Neural crest cell (in vitro differentiated cells): ENCODE measurements at places on chromosomes 16 and 17. TPM values are rescaled to one million over a fixed set of nuclear protein-coding genes. Genes with fewer than 3 reads are reported as not detected.
A peak's percentile ranks its signal among the peaks of the same experiment; 100 is the strongest.

- DNase-seq = no peak
These were observed 17.7 kb upstream of the CBFA2T3 start for GRCh38 chr16:88994695-88995094.

DNA sequence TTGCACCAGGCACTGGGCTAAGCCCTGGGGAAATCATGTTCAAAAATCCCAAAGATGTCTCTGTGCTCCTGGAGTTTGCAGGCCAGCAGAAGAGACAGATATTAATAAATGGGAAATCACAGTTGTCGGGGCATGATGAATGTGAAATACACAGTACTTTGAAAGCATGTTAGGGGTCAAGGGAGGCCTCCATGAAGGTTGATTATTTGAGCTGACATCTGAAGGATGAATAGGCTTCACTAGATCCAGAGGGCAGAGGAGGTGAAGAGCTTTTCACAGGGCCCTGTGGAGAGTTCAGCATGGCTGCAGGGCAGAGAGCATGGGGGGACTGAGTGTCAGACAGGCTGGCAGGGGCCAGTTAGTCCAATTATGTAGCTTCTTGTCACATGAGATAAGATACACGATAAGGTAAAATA, 2.6 kb downstream of the ANKRD40CL start:
- no peak for DNase-seq

GRCh38 chr17:6427279-6427781, 7.6 kb downstream of the AIPL1 start:
- DNase-seq = no peak

DNA sequence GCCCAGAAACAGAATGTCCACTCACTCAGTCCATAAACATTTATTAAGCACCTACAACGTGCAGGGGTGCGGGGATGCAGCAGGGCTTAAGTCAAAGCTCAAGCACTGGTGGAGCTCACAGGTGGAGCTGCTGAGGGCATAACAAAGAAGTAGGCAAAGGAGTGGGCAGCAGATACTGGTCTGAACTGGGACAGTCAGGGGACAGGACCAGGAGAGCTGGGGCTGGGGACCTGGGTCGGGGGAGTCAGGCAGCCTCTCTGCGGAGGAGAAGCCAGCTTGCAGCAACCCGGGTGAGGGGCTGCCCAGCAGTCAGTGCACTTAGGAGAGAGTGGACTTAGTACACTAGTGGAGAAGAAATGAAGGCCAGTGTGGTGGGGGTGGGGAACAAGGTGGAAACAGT, 10.0 kb upstream of the TNFRSF13B start:
- no peak for DNase-seq

DNA sequence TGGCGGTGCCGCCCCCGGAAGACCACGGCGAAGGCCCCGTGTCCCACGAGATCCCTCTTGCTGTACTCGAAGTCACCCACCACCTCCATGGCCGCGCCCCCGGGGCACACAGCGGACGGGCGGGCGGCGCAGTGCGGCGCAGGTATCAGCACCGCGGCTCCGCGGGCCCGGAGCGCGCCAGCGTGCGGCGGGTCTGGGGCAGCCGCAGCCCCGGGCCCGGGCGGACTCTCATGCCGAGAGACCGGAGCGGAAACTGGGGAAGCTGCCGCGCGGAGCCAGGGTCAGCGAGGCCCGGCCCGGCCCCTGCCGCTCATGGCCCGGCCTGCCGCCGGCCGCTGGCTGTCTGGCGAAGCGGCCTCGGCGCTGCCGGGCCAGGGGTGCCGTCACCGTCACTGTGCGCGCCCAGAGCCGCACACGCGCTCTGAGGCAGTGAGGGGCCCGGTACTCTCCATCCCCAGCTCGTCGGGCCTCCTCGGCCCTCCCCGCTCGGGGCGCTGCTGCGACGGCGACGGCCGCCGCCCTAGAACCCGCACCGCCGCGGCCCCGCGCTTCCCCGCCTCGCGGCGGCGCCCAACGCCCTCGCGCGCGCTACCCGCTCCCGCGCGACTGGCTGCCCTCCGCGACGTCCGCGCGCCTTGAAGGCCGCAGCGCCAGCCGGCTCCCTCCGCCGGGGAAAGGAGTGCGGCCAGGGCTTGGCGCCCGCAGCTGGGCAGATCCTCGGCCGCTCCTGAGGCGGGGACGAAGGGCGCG, at the start of gene ULK2:
Gene ULK2 (minus strand): TSS at position 608 of the 750 bp plus-strand sequence. CDS start 519 bp downstream, at position 89.
- DNase-seq = peak; percentile 64

DNA sequence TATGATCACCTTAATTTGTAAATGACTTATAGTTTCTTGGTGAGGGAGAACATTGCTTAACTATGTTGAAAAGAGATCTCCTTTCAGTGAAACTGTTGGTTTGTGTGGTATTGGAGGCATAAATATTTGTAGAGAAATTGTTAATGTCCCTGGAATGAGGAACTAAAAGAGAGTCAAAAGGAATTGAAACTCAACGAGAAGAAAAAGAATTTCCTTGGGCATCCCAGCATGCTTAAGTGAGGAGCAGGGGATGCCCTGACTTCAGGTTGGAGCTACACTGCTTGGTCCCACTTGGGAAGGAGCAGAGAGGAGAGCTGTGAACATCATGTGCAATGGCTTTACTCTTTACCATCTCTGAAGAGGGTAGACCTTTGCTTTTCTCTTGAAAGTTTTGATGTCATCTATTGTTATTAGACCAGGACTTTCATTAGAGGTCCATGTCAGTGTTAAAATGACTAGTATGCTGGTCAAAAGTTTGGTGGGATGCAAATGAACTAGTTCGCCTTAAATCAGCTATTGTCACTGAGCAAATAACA, 21.7 kb downstream of the KRT23 start:
- DNase-seq = no peak

DNA sequence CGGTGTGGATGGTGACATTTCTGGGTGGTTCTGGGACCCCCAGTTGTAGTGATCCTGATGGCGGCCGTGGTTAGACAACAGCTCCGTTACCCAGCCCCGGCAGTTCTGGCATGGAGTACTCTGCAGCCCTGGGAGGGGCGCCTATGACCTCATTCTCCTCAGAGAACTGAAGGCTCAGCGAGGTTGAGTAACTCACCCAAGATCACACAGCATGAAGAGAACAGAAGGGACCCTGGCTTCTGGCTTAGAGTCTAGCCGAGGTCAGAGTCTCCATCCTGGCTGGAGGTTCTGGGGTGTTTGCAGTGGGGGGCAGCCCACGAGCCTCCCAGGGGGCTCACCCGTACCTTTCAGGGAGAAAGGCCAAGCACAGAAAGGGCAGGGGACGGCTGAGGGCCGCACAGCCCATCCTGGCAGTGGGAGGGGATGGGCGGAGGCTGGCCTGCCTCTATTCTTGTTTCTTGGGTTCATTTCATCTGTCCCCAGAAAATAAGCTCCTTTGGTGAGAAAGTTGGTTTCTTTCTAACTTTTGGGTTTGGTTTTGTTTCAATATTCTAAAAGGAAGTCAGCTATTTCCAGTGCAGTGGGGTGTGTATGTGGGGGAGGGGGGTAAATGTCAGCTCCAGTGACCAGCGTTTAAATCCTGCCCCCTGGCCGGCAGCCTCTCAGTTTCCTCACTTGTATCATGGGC, 13.2 kb downstream of the ZFPM1 start:
- DNase-seq = no peak

- no peak for DNase-seq
These were observed 163.2 kb downstream of the AXIN2 start for GRCh38 chr17:65398040-65398787.

DNA sequence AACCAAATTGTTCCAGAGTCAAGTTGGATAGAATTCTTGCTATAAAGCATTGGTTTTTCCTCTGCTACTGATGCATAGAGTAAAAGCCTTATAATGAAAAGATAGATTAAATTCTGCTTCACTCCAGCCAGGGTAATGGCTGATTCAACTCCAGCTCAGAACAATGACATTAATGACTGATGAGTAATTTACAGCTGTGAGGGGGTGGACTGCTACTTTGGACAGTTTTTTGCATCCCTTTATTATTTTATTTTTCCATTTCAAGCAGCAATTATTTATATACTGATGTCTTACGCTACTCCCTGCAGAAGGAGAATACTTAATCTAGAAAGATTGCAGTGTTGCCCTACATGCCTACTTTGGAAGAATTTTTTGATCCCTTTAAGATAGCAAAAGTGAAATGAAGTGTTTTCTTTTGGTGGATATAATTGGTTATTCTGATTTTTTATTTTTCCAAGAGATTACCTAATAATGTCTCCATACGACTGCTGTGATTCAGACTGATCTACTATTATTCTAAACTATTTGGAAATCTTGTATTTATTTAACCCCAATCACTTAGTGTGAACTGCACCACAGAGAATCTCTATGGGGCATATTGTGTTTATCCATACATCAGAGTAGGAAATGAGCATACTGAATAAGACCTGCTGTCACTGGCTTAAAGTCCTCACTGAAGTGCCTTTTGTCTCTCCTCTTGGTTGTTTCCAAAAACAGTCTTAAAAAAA, 149.5 kb downstream of the TRIM37 start:
- no peak for DNase-seq

DNA sequence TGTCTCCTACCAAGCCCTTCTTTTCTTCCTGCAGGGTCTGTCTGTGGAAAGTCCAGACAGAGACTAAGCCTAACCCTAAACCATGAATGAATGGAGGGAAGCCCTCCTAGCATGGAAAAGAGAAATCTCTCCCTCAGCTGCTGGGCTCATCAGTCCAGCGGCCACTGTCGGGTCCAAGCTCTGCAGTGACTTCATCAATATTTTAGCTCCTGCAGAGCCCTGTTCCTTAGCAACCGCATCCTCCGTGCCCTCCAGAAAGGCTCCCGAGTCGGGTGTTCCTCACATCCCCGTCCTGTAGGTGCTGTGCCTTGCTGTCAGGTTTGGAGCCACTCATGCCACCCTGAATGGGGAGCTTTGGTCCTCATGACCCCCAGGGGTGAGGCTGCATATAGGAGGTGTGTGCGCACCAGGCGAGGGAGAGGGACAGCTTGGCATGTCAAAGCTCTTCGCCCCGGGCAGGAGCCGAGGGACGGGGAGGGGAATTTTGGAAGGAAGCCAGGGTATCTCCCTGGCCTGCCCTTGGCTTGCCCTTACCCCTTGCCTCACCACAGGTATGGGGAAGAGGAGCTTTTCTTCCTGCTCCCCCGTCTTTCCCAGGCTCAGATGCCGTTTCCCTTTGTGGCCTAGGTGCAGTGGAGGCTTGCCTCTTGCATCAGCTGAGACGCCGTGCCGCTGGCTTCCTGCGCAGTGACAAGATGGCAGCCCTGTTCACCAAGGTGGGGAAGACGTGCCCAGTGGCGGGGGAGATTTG, 23.9 kb downstream of the SGSM2 start:
- no peak for DNase-seq

- no peak for DNase-seq
These were observed 165.3 kb upstream of the GSE1 start for GRCh38 chr16:85447693-85448313.

DNA sequence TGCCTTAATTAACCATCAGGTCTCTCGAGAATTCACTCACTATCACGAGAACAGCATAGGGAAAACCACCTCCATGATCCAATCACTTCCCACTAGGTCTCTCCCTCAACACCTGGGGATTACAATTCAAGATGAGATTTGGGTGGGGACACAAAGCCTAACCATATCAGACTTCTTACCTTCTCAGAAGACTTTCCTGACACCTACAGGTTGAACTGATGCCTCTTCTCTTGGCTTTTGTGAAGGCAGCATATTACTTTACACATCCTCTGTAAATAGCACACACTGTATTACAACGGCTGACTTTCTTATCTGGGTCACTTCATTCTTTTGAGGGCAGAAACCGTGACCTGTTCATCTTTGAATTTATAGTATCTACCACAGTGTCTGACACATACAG, 23.6 kb downstream of the BMERB1 start:
- no peak for DNase-seq

- DNase-seq = no peak
These were observed 17.7 kb downstream of the TNS4 start for GRCh38 chr17:40483679-40484078.

DNA sequence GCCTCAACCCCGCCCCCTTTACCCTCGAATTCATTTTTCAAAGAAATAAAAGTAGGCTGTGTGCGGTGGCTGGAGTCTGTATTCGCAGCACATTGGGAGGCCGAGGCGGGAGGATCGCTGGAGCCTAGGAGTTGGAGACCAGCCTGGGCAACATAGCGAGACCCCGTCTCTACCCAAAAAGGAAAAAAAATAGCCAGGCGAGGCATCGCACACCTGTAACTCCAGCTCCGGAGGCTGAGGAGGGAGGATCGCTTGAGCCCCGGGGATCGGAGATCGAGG, 671 bp upstream of the TOP2A start:
- no peak for DNase-seq

- no peak for DNase-seq
These were observed 8.7 kb downstream of the CLEC19A start for GRCh38 chr16:19294156-19294649.

DNA sequence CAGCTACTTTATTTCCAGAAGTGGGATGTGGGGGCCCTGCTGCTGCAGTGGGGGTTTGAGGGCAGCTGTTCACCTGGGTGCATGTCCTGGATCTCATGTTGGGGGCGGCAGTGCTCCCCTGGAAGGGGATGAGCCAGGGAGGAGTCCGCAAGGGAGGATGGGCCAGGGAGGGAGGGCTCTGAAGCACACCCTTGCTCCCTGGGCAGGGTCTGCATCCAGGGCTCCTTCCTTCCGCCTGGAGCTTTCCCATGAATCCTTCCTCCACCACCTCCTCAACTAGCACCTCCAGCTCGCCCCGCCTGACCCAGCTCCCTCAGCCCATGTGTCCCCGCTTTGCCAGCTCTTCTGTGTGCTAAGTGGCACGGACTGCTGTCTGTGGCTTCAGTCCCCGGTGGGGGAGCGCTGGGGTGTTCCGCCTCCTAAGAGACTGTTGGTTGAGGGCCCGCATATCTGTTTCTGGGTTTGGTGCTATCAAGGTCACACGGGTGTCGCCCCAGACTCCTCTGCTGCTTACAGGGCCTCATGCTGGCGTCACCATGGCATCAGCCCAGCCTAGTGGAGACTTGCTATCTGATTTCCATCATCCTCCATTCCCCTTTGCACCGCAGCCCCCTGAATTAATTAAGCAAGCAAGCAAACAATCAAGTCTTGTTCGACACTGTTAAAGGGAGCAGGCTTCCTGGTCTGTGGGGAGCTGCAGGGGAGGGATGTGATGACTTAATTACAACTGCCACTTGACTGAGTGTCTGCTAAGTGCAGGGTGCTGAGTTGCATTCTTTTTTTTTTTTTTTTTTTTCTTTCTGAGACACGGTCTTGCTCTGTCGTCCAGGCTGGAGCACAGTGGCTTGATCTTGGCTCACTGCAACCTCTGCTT, 71.8 kb downstream of the PRKCA start:
- peak; percentile 29 for DNase-seq

The MT1M gene
- not detected in 2 replicates for total RNA-seq

The NLK gene
- 26.0 and 27.4 TPM in 2 replicates for total RNA-seq

The TEKT3 gene
- 0.42 and 0.55 TPM in 2 replicates for total RNA-seq

The TEKT5 gene
- total RNA-seq = 0.25 and 0.68 TPM in 2 replicates

The CACNG1 gene
- total RNA-seq = 0.32 and 0.44 TPM in 2 replicates

The HYDIN gene
- total RNA-seq = 7.5 and 7.8 TPM in 2 replicates

The ARL5C gene
- total RNA-seq = not detected in 2 replicates

The TBC1D3K gene
- total RNA-seq = not detected in 2 replicates
